ENCODE measurements at places on chromosomes 1 and 21. TPM values are rescaled to one million over a fixed set of nuclear protein-coding genes. Genes with fewer than 3 reads are reported as not detected.

DNA sequence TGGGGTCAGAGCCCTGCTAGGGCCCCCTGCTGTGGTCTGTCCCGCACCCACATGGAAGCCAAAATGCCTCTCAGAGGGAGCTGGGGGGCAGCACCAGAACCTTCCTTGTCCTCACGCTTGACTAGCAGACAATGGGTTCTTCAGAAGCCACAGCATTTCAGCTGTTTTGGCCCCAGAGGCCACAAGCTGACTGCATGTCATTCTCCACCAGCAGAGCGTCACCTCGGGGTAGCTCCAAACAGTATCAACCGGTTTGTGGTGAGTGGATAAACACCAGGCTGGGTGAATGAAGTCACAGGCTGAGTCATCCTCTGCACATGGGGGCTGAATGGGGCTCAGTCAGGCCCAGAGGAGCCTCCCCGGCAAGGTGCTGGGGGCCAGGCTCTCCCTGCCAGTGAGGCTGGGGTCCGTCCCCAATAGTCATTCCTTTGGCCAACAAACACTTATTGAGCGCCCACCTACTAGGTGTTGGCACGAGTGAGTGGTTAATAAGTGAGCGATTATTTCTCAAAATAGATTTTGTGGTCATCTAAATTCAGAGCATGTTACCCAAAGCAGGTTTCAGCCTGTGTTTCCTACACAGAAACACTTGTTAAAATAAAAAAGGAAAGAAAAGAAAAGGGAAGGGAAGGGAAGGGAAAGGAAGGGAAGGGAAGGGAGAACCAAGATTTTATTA, 9.1 kb downstream of the OLIG1 start:
- H3K36me3 ChIP-seq: no peaks in the 10 kb centered on the region
- peaks cover 6% of the 10 kb centered on the region for H3K4me1 ChIP-seq
- no peak overlapping the region for H3K27ac ChIP-seq
- peak; percentile 62 for DNase-seq
- no peak overlapping the region for H3K4me3 ChIP-seq
- H3K27me3 ChIP-seq: peaks cover 37% of the 10 kb centered on the region

DNA sequence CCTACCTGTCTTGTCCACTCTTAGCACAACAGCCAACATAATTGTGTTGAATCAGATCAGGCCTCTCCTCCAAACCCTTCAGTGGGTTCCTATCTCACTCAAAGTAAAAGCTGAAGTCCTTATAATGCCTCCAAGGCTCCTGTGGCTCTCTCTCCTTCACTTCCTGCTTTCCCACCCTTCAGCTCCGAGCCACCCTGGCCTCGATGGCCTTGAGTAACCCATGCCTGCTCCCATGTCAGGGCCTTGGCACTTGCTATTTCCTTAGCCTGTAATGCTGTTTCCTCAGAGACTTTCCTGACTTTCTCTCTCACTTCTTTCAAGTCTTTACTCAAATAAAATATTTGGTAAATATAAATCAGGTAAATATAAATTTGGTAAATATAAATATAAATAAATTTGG, 8.1 kb upstream of the PLEKHM2 start:
- no peaks in the 10 kb centered on the region for H3K36me3 ChIP-seq
- H3K4me1 ChIP-seq: peaks cover 5% of the 10 kb centered on the region
- no peak overlapping the region for H3K27ac ChIP-seq

- H3K4me3 ChIP-seq: no peak overlapping the region
- no peaks in the 10 kb centered on the region for H3K27me3 ChIP-seq
- no peaks in the 10 kb centered on the region for H3K4me1 ChIP-seq
- H3K36me3 ChIP-seq: no peaks in the 10 kb centered on the region
- H3K27ac ChIP-seq: no peak overlapping the region
These were observed 55.3 kb upstream of the TTC34 start for GRCh38 chr1:2856676-2857375.

PEF1 gene
- 85.9 TPM for total RNA-seq

GNG12 gene
- total RNA-seq: 97.0 TPM

GRCh38 chr1:246573491-246573890, 7.2 kb downstream of the CNST start:
- H3K27me3 ChIP-seq: no peaks in the 10 kb centered on the region
- no peaks in the 10 kb centered on the region for H3K36me3 ChIP-seq
- no peak overlapping the region for H3K4me3 ChIP-seq
- DNase-seq: no peak

- H3K4me3 ChIP-seq: no peak overlapping the region
- no peak overlapping the region for H3K27ac ChIP-seq
- no peaks in the 10 kb centered on the region for H3K4me1 ChIP-seq
- no peaks in the 10 kb centered on the region for H3K27me3 ChIP-seq
- no peaks in the 10 kb centered on the region for H3K36me3 ChIP-seq
These were observed 7.5 kb upstream of the ZNF648 start for GRCh38 chr1:182069028-182069466.

DNA sequence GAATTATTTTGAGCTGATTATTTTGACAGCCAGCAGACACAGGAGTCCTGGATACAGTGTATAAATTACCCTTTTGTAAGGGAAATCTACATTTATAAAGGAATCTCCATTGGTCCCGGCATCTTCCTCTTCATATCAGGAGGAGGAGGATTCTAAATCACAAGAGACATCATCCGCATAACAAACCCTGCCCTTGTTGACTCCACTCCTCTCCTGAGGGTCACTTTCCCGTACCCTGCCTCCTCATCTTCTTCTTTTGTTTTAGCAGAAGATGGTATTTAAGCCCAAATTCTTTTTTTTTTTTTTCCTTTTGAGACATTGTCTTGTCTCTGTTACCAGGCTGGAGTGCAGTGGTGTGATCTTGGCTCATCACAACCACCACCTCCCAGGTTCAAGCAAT, 14.6 kb upstream of the PKNOX1 start:
- H3K4me3 ChIP-seq: no peak overlapping the region
- no peak for DNase-seq
- H3K27ac ChIP-seq: no peak overlapping the region
- no peaks in the 10 kb centered on the region for H3K27me3 ChIP-seq
- peaks cover 14% of the 10 kb centered on the region for H3K4me1 ChIP-seq
- H3K36me3 ChIP-seq: no peaks in the 10 kb centered on the region

DNA sequence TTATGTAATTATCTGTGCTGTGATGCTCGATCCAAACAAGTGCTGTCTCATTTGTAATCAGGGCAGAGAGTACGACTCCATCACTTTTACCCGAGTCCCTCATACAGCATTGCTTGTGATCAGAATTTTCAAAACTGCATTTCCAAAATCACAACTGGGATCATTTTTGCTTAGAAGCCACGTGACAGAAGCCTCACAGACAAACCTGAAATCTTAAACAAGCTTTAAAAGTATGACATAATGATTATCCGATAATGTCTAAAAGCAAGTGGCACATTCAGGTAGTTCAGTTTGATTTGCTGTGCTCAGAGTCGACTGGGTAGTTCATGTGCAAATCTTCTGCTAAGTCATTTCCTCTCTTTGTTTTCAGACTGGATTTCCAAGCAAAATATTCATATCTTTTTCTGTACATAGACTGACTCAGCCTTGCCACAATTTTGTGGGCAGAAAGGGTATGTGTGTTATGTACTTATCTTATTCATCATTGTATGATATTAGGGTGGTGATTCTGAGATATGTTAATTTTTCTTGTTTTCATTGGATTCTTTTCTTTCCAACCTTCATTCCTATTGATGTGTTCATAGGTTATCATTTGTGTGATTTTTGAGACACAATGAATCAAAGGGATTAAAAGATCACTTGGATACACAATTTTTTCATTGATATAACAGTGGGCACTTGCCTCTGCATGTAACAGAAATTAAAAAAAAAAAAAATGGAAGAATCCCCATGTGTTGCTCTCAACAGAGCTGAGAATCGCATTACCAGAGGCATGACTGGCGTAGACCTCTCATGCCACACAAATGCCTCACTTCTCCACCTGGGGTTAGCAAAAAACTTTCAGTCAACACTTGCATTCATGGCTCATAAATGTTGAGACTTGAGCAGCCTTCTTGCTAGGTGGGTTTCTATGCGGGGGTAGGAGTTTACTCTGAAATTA, 355.7 kb downstream of the LTN1 start:
- H3K36me3 ChIP-seq: no peaks in the 10 kb centered on the region
- H3K4me3 ChIP-seq: no peak overlapping the region
- no peaks in the 10 kb centered on the region for H3K4me1 ChIP-seq
- DNase-seq: no peak
- H3K27me3 ChIP-seq: no peaks in the 10 kb centered on the region
- H3K27ac ChIP-seq: no peak overlapping the region

- H3K36me3 ChIP-seq: no peaks in the 10 kb centered on the region
- peak; percentile 47 for DNase-seq
- no peaks in the 10 kb centered on the region for H3K27me3 ChIP-seq
- no peak overlapping the region for H3K4me3 ChIP-seq
- peaks cover 21% of the 10 kb centered on the region for H3K4me1 ChIP-seq
These were observed 17.5 kb upstream of the IGFN1 start for GRCh38 chr1:201172999-201173610.

DNA sequence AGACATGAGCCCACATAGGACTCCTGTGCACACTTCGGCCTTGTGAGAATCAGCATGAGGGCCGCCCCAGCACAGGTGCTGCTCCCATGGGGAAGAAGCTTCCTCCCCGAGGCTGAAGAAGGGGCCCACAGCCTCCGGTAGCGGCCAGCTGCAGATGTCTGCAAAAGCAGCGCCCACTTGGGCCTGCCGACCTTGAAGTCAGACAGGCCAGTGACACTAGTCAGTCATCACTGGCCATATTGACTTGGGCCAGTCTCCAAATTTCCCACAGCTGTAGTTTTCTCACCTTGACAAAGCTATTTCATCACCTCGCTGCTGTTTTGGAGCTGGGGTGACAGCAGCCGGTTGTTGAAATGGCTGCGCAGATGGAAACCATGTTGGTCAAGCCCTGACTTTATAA, 83.0 kb downstream of the RIPK4 start:
- H3K4me1 ChIP-seq: peaks cover 34% of the 10 kb centered on the region
- no peaks in the 10 kb centered on the region for H3K27me3 ChIP-seq
- H3K27ac ChIP-seq: peak overlapping the region; percentile 72
- no peak overlapping the region for H3K4me3 ChIP-seq

UBL4B gene
- not detected for total RNA-seq

- H3K4me1 ChIP-seq: peaks cover 6% of the 10 kb centered on the region
- no peaks in the 10 kb centered on the region for H3K27me3 ChIP-seq
- H3K27ac ChIP-seq: no peak overlapping the region
- H3K4me3 ChIP-seq: no peak overlapping the region
These were observed 41.5 kb upstream of the BCAR3 start for GRCh38 chr1:93723110-93723509.

- no peaks in the 10 kb centered on the region for H3K27me3 ChIP-seq
- no peaks in the 10 kb centered on the region for H3K36me3 ChIP-seq
- DNase-seq: no peak
- H3K27ac ChIP-seq: no peak overlapping the region
- H3K4me3 ChIP-seq: no peak overlapping the region
These were observed 28.0 kb downstream of the ODR4 start for GRCh38 chr1:186403632-186404031.

- peak; percentile 22 for DNase-seq
- no peaks in the 10 kb centered on the region for H3K4me1 ChIP-seq
- H3K27me3 ChIP-seq: no peaks in the 10 kb centered on the region
- H3K27ac ChIP-seq: peak overlapping the region; percentile 52
- H3K36me3 ChIP-seq: no peaks in the 10 kb centered on the region
These were observed 30.0 kb downstream of the PRKACB start for GRCh38 chr1:84174051-84174556.

EYA3 gene
- 19.9 TPM for total RNA-seq

DNA sequence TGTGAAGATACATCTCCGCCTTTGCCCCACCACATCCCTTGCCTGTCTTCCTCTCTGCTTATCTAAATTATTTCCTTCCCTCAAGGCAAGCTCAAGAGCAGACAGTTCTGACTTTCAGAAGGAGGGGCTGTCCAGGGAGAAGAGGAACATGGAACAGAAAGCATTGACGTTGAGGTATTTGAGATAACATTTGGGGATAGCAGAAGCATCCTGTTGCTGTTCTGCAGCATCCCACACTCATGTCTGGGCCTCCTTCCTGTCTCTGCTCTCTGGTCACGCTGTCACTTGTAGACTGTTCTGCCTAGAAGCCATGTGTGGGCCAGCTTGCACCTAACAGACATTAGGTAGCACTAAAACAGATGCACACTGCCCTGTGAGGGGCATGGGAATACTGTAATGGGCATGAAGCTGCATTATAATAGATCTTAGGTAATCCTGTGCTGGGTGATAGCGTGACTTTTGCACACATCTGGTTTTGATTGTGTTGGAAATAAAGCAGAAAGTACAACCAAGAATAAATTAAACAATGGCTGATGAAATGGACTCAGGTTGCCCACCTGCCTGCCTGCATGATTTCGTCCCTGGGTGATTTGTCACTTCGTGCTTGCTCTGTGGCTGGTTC, 660 bp upstream of the RD3 start:
- no peaks in the 10 kb centered on the region for H3K36me3 ChIP-seq
- peaks cover 2% of the 10 kb centered on the region for H3K4me1 ChIP-seq
- no peak for DNase-seq
- H3K4me3 ChIP-seq: no peak overlapping the region
- H3K27me3 ChIP-seq: no peaks in the 10 kb centered on the region
- no peak overlapping the region for H3K27ac ChIP-seq

Data from hepatocyte (in vitro differentiated cells).